Vagina (tissue), 2 donors: ENCODE measurements at places on chromosomes 6 and 20.

GRCh38 chr6:95629551-95629950 lies 52.2 kb downstream of the MANEA start:
- DNase-seq: no peak
- H3K27ac ChIP-seq: no peak overlapping the region
- no peaks in the 10 kb centered on the region for H3K27me3 ChIP-seq
- no peaks in the 10 kb centered on the region for H3K36me3 ChIP-seq
- H3K4me1 ChIP-seq: no peaks in the 10 kb centered on the region

DNA sequence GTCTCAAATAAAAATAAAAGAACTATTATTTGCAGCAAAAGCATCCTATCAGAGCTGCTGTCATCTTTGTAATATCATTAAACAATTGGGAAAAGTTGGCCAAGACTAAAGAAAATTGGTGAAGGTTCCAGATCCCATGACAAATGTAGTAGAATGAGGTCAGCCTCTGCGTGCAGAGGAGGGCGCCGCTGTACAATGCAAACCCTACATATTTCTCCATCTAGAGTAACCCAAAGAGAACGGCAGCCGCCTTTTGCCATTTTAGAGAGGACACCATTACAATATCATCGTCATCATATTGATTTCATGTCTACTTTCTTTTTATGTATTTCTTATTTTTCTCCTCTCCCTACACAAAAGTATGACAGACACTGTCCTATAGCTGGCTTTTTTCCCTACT lies 59.5 kb downstream of the ZMYND8 start:
- no peak overlapping the region for H3K27ac ChIP-seq
- peaks cover 27% of the 10 kb centered on the region for H3K36me3 ChIP-seq
- H3K27me3 ChIP-seq: no peaks in the 10 kb centered on the region
- DNase-seq: no peak
- H3K4me1 ChIP-seq: no peaks in the 10 kb centered on the region
- H3K4me3 ChIP-seq: no peak overlapping the region

DNA sequence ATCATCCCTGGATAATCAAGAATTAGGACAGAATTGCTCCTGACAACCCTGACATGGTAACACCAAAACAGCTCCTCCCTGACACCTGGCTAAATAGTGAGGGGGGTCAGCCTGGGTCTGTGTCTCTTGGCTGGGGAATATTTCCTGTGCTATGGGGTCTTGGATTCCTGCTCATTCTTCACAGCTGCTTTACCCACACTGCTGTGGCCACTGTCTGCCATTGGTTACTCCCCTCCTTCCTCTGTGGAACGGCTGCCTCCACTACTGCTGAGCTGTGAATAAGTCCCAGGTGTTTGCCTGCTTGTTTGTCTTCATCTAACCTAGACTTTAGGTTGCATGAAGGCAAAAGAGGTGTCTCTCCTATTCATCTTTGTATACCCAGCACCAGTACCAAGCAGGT lies 33.9 kb upstream of the TXLNB start:
- DNase-seq: no peak
- no peaks in the 10 kb centered on the region for H3K4me1 ChIP-seq
- H3K27ac ChIP-seq: no peak overlapping the region

DNA sequence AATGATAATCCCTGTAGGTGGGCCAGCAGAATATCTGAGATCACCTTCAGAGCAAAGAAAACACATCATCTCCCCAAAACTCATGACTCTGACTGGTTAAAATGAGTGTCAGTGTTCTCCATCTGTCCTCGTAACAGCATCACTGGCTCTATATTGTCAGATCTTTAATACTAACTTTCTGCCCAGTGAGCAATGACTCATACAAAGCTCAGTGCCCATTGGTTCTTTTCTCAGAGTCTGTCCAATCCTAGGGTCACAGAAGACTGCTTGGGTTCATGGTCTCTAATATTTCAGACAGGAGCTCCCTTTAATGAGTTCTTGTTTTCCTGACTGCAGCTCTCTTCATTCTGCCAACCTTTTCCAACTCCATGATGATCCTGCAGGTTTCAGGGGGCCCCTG lies 36.4 kb downstream of the HLA-DPB1 start:
- no peak overlapping the region for H3K27ac ChIP-seq
- H3K4me3 ChIP-seq: no peak overlapping the region
- no peaks in the 10 kb centered on the region for H3K4me1 ChIP-seq
- H3K36me3 ChIP-seq: no peaks in the 10 kb centered on the region
- no peaks in the 10 kb centered on the region for H3K27me3 ChIP-seq
- DNase-seq: no peak

DNA sequence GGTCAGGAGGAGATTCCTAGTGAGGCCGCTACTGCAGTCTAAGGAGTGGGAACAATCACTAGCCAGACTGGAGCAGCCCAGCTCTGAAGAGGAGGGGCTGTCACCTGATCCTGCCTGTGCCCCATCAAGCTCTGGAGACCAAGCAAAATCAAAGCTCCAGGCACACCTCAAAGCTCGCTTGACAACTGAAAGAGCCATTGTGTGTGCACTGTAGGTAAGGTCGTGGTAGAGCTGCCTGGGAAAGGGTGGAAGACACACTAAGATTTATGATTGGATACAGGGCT lies 58.2 kb downstream of the CSE1L start:
- no peak overlapping the region for H3K27ac ChIP-seq
- no peak overlapping the region for H3K4me3 ChIP-seq
- peaks cover 16% of the 10 kb centered on the region for H3K36me3 ChIP-seq
- DNase-seq: no peak

DNA sequence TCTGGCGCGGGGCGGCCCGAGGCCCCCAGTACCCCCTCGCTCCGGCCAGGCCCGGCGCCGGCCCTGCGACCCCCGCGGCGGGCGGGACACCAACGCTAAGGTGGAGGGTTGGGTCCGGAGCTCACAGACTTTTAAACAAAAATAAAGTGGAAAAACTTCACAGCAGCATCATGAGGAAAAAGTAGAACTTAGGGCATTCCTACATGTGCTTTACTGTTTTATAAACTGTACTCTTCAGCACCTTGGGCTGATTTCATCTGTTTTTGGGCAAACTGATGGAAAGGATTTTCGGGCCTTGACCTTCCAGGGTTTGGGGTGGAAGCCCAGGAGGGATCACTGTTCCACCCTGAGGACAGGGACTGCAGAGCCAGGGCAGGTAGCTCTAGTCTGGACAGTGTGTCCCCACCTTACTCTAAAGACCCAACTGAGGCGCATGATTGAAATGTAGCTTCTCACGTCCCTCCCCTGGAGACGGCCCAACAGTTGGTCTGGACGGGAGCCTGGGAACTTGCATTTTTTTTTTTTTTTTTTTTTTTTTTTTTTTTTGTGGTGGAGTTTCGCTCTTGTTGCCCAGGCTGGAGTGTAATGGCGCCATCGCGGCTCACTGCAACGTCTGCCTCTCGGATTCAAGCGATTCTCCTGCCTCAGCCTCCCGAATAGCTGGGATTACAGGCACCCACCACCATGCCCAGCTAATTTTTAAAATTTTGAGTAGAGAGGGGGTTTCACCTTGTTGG lies 740 bp downstream of the NELFCD start:
- peak overlapping the region; percentile 83 for H3K27ac ChIP-seq
- peaks cover 39% of the 10 kb centered on the region for H3K4me1 ChIP-seq

DNA sequence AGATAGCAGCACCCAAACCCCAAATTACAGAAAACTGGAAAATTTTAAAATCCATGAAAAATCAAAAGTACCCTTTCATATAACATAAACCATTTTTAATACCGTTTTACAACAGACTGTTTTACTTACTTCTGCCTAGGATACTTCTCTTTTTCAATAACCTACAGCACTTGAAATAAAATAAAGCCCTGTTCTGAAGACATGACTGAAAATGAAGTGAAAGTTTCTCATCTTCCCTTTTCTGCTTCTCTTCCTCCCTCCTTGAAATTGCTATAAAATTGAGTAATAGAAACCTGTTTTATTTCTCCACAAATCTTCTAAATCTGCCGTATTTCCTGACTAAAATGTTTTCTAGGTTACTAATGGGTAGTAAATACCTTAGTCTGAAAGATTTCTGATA lies 20.3 kb downstream of the MMS22L start:
- no peak overlapping the region for H3K27ac ChIP-seq
- no peaks in the 10 kb centered on the region for H3K4me1 ChIP-seq
- no peak overlapping the region for H3K4me3 ChIP-seq
- DNase-seq: no peak
- H3K36me3 ChIP-seq: no peaks in the 10 kb centered on the region
- no peaks in the 10 kb centered on the region for H3K27me3 ChIP-seq

DNA sequence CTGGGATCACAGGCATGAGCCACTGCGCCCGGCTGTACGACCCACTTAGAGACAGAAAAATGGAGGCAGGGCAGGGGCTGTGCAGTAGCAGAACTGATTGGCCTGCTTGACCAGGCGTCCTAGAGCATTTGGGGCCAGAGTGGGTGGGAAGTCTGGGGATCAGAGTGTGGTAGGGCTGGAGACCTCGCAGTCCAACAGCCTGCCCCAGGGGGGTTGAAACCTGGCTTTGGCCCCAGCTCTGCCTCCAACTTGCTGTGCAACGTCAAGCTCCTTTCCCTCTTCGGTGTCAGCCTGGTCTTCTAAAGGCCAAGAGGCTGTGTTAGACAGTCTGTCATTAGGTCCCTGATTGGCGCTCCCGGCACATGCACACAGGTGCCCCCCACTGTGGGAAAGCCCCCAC lies 15.3 kb upstream of the SPDEF start:
- H3K27me3 ChIP-seq: no peaks in the 10 kb centered on the region
- no peak overlapping the region for H3K4me3 ChIP-seq
- H3K27ac ChIP-seq: no peak overlapping the region
- no peaks in the 10 kb centered on the region for H3K4me1 ChIP-seq
- no peaks in the 10 kb centered on the region for H3K36me3 ChIP-seq

- DNase-seq: no peak
- peak overlapping the region; percentile 4 for H3K27ac ChIP-seq
- no peak overlapping the region for H3K4me3 ChIP-seq
- H3K27me3 ChIP-seq: no peaks in the 10 kb centered on the region
Measured at GRCh38 chr6:105805501-105806023, 280.6 kb upstream of the PRDM1 start.

- no peaks in the 10 kb centered on the region for H3K27me3 ChIP-seq
- no peaks in the 10 kb centered on the region for H3K4me1 ChIP-seq
- no peak overlapping the region for H3K4me3 ChIP-seq
- no peak overlapping the region for H3K27ac ChIP-seq
Measured at GRCh38 chr6:143937668-143937970, 70.4 kb downstream of the PLAGL1 start.

GRCh38 chr6:130900913-130901312 lies 73.7 kb downstream of the SMLR1 start:
- H3K36me3 ChIP-seq: peaks cover 4% of the 10 kb centered on the region
- H3K27ac ChIP-seq: no peak overlapping the region
- H3K4me1 ChIP-seq: no peaks in the 10 kb centered on the region
- H3K4me3 ChIP-seq: no peak overlapping the region

DNA sequence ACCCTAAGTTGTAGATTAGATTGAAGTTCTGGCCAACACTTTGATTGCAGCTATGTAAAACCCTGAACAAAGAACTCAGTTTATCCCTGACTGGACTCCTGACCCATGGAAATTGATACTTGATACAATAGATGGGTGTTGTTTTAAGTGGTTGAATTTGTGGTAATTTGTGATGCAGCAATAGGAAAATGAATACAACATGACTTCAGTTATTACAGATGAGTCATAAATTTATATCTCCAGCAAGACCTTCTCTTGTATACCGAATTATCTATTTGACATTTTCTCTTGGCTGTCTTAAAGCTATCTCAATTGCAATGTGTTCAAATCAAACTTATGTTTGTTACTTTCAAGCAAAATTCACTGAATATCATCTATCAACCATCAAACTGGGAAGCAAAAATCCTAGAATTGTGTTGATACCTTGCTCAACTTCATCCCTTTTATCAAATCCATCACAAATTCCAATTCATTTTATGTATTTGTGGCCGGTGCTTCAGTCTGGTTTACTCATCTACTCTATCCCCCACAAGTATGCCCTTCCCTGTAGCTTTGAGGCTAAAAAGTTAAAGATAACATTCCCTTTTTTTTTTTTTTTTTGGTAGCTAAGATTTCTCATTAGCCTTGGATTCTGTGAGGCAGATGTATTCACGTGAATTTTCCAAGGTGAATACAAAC lies 129.4 kb upstream of the CENPW start:
- no peak overlapping the region for H3K4me3 ChIP-seq
- no peaks in the 10 kb centered on the region for H3K27me3 ChIP-seq
- DNase-seq: no peak

GRCh38 chr6:149901444-149902140 lies 3.7 kb upstream of the RAET1E start:
- no peak overlapping the region for H3K4me3 ChIP-seq
- DNase-seq: no peak
- H3K36me3 ChIP-seq: no peaks in the 10 kb centered on the region

- no peaks in the 10 kb centered on the region for H3K4me1 ChIP-seq
- no peak overlapping the region for H3K27ac ChIP-seq
- no peaks in the 10 kb centered on the region for H3K36me3 ChIP-seq
Measured at GRCh38 chr6:101668496-101669030, 275.1 kb downstream of the GRIK2 start.

GRCh38 chr6:112522587-112522986 lies 175.5 kb downstream of the RFPL4B start:
- DNase-seq: no peak
- H3K27ac ChIP-seq: no peak overlapping the region
- no peaks in the 10 kb centered on the region for H3K36me3 ChIP-seq
- H3K4me1 ChIP-seq: no peaks in the 10 kb centered on the region

DNA sequence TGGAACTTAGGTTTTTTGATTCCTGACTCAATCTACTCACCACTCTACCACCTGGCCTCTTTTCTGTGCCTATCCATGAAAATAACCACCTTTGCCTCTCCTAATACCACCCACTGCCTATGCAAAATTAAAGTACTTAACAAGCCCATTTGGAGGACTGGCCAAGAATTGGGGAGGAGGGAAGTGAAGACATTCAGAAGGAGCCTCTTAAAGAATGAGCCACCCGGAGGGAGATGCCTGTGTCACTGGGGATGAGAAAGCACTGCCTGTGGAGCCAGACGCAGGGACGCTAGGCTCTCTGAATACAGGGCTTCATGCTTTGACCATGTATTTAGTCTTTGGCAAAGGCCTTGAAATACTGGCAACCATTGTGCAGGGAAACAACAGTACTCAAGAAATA lies 40.0 kb upstream of the MRPS10 start:
- DNase-seq: no peak
- no peak overlapping the region for H3K27ac ChIP-seq
- no peak overlapping the region for H3K4me3 ChIP-seq

- no peaks in the 10 kb centered on the region for H3K36me3 ChIP-seq
- no peaks in the 10 kb centered on the region for H3K4me1 ChIP-seq
- no peak for DNase-seq
- no peaks in the 10 kb centered on the region for H3K27me3 ChIP-seq
- H3K4me3 ChIP-seq: no peak overlapping the region
Measured at GRCh38 chr6:113758214-113758613, 98.9 kb upstream of the MARCKS start.
